ENCODE measurements at places on chromosomes 2 and 18.

DNA sequence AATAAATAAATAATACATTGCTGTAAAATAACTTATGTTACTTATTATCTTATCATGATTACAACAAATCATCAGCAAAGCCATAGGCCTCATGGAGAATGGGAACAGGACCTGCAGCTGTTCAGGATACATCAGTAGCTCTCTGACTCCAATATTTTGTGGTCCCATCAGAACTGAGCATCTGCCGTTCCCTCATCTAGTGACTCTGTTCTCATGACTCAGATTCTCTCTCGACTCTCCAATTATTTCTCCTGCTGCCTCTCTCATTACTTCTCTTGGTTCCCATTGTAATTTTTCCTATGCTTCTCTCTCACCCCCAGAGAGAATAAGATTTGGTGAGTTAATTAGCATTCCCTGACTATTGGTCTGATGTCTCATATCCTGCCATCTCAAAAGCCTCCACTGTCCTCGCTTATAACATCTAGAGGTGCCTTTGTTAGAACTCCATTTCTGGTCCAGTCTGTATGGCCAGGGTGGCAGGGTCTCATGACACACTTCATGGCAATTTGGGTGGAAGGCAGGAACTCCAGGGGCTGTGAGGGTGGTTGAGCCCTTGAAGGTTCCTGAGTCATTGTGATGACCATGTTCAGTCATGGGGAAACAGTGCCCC, 78.0 kb upstream of the TANC1 start:
- no peak for DNase-seq

DNA sequence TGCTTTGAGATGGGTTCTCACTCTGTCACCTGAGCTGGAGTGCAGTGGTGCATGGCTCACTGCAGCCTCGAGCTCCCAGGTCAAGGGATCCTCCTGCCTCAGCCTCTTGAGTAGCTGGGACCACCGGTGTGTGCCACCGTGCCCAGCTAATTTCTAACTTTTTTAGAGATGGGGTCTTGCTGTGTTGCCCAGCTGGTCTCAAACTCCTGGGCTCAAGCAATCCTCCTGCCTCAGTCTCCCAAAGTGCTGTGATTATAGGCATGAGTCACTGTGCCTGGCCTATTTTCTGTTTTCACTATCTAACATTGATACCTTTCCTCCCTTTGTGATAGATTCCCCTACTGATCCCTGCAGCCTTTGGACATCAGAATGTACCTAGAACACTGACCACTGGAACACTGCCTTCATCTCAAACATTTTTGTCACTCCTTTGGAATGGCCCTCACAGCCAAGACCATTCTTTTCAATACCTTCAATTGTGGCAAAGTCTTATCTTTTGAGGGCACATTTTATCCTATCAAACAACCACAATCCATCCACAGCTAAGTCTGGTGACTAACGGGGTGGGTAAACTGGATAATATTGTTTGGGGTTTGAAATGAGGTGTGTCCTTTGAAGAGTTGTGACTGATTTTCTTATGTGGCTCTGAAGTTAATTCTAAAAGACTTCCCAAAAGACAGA, 43.7 kb downstream of the EPAS1 start:
- no peak for DNase-seq

- no peak for DNase-seq
Observed at GRCh38 chr18:44632469-44633145, 48.1 kb upstream of the SETBP1 start.

DNA sequence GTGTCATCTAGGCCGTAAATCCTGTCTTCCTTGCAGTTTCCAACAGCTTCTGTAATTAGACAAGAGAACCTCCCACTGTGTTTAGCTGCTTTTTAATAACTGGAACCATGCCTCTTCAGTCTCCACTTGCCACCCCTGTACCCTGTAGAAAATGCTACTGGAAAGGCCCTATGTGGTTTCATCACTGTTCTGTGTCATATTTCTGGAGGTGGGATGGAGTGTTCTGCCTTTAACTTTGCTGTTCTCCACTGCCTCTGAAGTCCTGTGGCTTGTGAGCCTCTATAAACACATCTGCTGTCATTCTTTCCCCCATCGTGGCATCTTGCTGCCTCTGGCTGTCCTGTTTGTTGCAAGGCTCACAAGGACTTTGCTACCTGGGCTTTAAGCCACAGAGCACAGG, 17.9 kb downstream of the MGAT5 start:
- no peak for DNase-seq

- no peak for DNase-seq
Observed at GRCh38 chr2:44107974-44108373, 60.7 kb upstream of the PPM1B start.

DNA sequence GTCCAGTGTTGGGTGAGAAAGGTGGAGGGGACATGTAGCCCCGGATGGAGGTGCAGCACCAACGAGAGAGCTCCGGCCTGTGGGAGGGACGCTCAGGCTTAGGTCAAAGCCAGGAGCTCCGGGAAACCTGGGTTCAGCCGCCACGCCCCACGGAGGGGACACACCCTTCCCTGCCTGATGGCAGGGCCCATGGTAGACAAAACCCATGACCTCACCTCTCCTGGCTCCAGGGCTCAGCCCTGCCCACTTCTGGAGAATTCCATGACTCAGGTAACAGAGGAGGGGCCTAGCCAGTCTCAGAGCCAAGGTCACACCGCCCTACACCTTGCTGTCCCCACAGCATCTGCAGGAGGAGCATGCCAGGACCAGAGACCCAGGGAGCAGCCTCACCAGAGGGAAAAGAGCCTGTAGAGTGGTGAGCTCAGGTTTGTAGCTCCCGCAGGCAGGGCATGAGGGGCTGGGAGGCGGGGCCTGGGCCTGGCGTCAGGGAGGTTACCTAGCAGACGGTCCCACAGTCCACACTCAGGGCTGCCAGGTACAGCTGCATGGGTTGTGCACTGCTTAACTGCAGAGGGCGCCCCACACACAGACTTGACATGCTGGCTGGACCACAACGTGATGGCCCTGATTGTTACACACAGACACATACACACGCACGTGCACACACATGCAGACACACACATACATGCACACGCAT, 70.8 kb upstream of the SMAD7 start:
- peak; percentile 47 for DNase-seq

GRCh38 chr2:62774555-62775366, 69.2 kb downstream of the EHBP1 start:
- DNase-seq: no peak

- DNase-seq: no peak
Observed at GRCh38 chr2:136164280-136164776, 46.4 kb upstream of the CXCR4 start.

DNA sequence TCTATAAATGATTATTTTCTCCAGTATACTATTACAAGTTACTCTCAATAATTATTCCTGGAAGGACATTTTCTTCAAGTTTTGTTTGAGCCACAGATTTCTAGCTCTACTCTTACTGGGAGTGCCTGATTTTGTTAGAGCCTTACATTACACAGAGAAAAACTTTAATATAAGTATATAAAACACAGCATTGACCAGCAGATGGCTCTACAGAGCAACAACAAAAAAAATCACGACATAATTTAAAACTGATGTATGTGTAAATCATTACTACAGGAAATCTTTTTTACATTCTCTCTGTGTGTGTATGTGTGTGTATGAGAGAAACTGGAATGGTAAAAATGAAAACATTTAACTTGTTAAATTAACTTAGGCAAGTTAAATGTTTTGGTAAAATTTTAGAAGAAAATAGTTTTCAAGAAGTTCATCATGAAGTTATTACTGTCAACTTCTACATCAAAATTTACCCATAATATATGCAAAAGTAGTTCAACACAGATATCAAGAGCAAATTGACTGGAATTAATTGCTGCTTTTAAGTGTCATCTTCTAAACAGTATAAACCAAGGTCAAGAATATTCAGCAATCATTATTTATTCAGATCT, 103.3 kb downstream of the MDH1 start:
- DNase-seq: no peak

DNA sequence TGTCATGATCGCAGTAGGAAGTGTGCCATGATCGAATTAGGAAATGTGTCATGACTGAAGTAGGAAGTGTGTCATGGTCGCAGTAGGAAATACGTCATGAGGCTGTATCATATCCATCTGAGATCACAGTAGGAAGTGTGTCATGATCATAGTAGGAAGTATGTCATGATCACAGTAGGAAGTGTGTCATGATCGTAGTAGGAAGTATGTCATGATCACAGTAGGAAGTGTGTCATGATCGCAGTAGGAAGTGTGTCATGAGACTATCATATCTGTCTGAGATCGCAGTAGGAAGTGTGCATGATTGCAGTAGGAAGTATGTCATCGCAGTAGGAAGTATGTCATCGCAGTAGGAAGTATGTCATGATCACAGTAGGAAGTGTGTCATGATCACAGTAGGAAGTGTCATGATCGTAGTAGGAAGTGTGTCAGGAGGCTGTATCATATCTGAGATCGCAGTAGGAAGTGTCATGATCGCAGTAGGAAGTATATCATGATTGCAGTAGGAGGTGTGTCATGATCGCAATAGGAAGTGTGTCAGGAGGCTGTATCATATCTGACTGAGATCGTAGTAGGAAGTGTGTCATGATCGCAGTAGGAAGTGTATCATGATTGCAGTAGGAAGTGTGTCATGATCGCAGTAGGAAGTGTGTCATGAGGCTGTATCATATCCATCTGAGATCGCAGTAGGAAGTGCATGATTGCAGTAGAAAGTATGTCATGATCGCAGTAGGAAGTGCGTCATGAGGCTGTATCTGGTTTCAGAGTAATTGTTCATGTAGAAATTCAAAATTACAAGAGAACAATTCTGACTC, 56.4 kb upstream of the NFATC1 start:
- no peak for DNase-seq

GRCh38 chr2:86764661-86765309, 25.9 kb downstream of the CD8A start:
- DNase-seq: no peak

GRCh38 chr2:221673248-221673647, 101.1 kb upstream of the EPHA4 start:
- no peak for DNase-seq

- no peak for DNase-seq
Observed at GRCh38 chr18:79590191-79591031, 89.2 kb upstream of the CTDP1 start.

GRCh38 chr2:194553980-194554379, 1103.0 kb upstream of the SLC39A10 start:
- no peak for DNase-seq

GRCh38 chr18:46622999-46623398, 34.0 kb downstream of the LOXHD1 start:
- no peak for DNase-seq

- peak; percentile 98 for DNase-seq
Observed at GRCh38 chr2:10447895-10448575, at the start of gene ODC1. Gene ODC1, minus strand, starts transcription at chr2:10448327. Its CDS starts 3,295 bp downstream, at chr2:10445032.

DNA sequence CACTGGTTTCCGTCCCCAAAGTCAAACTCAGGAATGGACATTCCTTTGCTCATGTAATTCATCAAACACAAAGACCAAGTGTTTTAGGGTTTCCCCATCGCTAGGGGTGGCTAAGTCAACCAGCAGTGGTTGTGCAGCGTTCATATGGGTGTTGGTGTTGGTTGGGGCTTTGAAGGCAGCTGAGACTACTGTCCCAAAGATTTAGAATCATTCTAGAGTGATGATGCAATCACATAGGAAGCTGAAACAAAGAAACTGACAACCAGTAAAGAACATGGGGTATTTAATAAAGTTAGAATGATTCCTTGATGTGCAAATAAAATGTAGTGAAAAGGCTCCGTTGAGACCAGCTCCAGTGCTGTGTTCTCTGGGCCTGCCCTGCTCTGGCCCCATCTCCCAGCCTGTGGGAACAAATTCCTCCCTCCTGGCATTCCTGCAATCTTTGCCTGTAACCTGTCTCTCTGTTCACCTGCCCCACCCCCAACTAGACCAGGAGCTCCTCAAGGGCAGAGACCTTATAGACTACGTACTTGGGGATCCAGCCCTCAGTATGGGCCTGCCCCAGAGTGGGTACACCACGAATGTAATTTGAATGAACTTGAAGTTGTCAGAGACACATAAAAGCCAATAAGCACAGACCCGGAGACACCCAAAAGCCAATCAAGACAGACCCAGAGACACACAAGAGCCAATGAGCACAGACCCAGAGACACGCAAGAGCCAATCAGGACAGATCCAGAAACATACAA, 191.7 kb upstream of the TWIST2 start:
- no peak for DNase-seq

GRCh38 chr2:6635296-6635695, 230.4 kb downstream of the CMPK2 start:
- no peak for DNase-seq

DNA sequence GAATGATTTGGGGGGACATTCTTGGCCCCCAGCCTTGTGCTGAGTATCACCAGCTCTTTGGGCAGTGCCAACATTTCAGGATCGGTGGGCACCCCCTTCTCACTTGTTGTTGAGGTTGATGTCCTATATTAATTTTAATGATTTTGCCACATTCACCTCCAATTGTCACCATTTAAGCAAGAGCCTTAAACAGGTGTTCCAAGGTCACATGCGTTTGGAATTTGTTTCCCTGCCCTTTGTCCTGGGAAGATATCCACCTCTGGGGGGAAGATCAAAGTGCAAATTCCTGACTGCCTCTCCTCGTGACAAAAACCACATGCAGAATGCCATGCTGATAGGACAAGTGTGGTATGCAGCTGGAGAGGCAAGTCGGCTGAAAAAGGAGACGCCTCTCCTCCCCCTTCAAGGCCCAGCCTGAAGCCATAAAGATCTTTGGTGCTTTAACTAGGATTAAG, 72.5 kb upstream of the ID2 start:
- DNase-seq: no peak

GRCh38 chr2:176056406-176056805, 27.4 kb downstream of the EVX2 start:
- DNase-seq: no peak

GRCh38 chr2:239285071-239285931, 115.5 kb downstream of the HDAC4 start:
- no peak for DNase-seq

- DNase-seq: no peak
Observed at GRCh38 chr2:217868911-217869334, 133.9 kb downstream of the TNS1 start.

DNA sequence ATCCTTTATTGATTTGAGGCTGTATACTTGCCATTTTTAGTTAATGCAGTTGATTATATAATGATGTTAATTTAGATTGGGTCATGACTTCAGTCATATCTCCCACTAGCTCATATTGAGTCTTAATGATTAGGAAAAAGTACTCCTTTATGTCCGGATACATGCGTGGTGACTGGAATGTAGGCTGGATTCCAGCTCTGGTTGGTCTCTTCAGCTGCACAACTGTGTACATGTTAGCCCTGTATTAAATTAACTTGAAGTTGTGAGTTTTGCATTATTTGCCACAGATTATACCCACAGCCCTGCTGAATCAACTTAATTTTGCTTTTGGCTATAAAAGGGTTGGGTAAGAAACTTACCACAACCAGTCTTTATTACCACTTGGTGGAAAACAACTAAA, 22.5 kb downstream of the MOB4 start:
- no peak for DNase-seq

All from stimulated activated CD4-positive, alpha-beta T cell treated with anti-CD3 and anti-CD28 coated beads, Interleukin-4, amount 100 ng/mL, for 4 hours (primary cell).